CD4-positive, alpha-beta T cell treated with Interleukin-2 at 100 ng/mL for 4 hours (primary cell): ENCODE measurements at places on chromosomes 1 and 21.
A peak's percentile ranks its signal among the peaks of the same experiment; 100 is the strongest.

DNA sequence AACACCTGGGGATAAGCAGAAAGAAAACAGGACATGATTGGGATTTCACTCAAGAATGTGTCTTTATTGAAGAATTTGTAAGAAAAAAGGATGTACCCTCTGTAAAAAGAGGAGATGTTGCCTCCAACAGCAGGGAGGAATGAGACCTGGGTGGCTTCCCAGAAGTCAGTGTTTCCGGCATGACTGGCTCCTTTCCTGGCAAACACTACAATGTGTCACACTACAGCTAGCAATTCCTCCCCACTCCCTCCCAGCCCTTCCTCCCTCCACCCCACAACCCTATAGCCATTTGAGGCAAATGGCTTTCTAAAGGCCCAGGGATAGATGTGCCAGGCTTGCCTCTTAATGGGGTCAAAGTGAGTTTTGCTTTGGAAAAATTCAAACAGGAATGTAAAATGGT is 11.5 kb upstream of the COL8A2 start:
- DNase-seq, result no peak

DNA sequence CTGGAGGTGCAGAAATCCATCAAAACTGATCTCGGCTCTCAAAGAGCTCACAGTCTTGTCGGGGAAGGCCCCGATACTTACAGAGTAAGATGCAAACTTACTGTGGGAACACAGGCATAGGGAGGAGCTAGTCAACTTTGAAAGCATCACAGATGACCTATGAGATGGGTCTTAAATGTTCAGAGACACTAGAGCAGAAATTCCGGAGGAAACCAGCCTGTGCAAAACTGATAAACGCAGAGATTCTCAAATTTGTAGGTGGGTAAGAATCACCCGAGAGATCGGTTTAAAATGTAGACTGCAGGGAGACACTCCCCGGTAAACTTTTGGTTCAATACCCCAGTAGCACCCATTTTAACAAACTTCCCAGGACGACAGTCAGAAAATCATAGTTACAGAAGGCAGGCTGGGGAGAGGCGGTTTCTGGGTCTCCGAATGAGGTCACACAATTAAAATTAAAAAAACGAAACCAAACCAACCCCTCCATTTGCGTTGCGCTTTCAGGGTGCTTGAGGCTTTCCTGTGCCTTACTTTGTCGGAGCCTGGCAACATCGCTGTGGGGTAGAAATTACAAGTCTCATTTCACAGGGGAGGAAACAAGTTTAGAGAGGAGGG is 755 bp upstream of the THRAP3 start:
- DNase-seq, result peak; percentile 60

- no peak for DNase-seq
Measured at GRCh38 chr1:23594927-23595353, 35.6 kb upstream of the ID3 start.

DNA sequence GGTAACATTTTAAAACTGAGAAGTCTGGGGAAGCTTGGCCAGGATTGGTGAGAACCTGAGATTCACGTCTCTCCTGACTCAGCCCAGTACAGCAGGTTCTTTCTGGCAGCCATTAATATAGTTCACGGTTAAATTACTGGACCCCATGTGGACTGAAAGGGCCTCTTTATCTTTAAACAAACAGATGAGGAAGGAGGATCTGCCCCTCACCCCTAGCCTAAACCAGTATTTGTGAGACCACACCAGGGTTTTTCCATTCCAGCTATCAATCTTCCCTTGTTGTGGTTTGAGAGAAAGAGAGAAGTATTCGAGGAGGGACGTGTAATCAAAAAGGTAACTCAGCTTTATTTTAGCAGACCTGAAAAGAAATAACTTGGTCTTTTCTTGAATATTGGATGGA is 137.1 kb downstream of the PROX1 start:
- no peak for DNase-seq

DNA sequence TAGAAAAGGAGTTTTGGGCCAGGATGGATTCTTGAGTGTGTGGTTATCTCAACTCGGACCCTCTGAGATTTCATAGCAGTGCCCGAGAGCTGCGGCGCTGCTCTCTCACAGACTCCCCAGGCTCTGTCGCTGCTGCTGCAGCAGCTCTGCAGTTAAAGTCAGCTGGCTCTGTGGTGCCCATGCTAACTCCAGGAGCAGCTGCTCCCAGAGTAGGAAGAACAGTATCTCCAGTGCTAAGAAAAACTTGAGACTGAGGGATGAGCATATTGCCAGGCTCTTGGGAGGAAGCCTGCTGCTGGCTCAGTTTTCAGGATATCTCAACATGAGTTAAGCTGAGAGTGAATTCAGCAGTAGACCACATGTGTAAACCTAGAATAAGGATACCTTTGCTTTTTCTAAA is 4.5 kb downstream of the LCE2D start:
- no peak for DNase-seq

DNA sequence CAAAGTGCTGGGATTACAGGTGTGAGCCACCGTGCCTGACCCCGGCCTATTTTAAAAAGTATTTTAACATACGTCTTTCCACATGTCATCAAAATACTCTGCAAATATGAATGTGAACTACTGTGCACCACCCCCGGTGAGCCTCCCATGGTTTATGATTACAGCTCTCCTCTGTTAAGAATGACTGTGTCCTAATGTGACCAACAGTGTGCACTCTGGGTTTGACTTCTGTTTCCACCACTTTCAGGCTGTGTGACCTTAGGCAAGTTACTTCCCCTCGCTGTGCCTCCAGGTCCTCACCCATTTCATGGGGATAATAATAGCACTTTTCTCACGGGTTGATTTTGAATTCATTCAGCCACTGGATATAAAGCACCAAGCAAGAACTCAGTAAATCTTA is 14.7 kb downstream of the AMPD2 start:
- no peak for DNase-seq

GRCh38 chr1:10561497-10561896 is 86.7 kb downstream of the PEX14 start:
- DNase-seq, result no peak

- no peak for DNase-seq
Measured at GRCh38 chr1:230509281-230509977, 83.3 kb upstream of the PGBD5 start.

DNA sequence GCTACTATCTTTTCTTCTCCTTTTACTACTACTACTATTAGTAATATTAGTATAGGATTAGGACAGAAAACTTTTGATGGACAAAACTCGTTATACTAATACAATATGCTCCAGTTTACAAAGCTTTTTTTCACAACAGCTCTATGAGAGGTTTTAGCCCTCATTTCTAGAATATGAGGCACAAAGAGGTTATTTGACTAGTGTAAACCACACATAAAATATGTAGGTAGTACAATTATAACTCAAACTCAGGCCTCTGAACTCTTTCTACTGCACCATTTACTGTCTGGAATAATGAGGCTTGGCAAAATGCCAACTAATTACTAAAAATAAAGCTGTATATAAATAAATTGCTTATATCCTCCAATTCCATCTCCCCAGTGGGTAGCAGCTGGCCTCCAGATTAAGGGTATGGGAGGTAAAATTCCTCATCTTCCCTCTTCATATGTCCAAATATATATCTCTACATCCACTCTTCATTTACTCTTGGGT is 99.9 kb downstream of the LYST start:
- DNase-seq, result no peak

- no peak for DNase-seq
Measured at GRCh38 chr1:233375653-233376052, 48.1 kb downstream of the MAP3K21 start.

GRCh38 chr1:231630558-231631205 is 4.1 kb downstream of the DISC1 start:
- no peak for DNase-seq

DNA sequence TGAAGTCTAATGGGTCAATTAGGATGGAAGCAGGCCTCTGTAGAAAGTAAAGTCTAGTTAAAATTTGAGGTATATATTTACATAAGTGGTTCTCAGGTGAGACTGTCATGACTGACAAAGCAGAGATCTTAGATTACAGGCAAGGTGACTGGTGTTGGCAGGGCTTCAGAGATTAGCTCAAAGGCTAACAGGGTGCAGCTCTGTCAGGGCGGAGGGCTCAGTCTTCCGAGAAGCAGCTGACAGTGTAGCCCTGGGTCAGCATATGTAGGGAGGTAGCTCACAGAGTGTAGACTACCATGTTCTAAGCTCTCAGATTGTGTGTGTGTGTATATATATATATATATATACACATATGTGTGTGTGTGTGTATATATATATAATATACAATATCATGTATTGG is 54.7 kb downstream of the RBM11 start:
- DNase-seq, result no peak

GRCh38 chr1:193607787-193608186 is 421.4 kb upstream of the B3GALT2 start:
- DNase-seq, result no peak

DNA sequence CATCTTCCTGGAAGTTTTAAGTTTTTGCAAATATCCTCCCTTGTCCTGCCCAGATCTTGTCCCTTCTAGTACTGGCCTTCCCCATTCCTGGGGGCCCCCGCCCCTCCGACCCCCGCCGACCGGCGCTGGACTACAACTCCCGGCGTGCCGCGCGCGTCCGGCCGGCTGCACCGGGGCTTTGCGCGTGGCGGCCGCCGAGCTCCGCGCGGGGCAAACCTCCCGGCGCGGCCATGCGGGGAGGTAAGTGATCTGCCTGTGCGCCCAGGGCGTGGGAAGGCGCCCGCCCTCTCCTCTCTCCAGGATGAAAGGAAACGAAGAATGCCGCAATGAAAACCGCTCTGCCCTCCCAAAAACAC is 3.2 kb upstream of the SAMD13 start:
- peak; percentile 40 for DNase-seq

DNA sequence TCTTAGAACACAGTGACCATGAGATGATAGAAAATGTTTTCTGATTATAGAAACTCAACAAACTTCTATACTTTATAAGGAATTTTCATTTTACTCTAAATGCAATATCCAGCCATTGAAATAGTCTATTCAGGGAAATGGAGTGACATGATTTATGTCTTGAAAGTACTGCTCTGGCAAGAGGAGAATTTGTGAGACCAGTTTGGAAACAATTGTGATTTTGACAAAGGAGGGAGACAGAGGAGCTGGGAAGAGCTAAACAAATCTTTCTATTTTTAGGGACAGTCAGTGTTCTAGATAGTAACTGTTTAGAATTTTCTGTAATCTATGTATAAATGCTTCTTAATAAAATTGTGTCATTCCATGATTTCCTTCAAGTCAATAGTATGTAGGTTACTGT is 252.3 kb downstream of the FMN2 start:
- DNase-seq, result no peak

DNA sequence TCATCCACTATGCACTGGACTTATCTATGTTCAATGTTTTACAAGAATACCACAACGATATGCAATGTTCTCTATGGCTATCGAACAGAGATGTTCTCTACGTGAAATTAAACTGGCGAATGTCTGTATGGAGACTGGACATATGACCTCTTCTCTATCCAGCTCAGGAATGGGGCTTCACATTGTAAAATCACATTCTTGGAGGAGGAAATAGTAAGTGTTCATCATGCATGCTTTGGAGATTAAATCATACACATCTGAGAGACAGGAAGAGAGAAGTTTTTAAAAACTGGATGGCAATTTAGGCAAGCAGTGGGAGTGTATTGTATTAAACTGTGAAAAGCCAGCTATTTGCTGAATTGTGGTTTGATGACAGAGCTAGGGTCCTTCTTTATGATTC is 47.9 kb upstream of the RGL1 start:
- no peak for DNase-seq

- peak; percentile 60 for DNase-seq
Measured at GRCh38 chr1:207404849-207405525, 49.1 kb upstream of the CR2 start.
